ENCODE measurements at places on chromosomes 5 and 9.

- DNase-seq: no peak
Observed at GRCh38 chr9:112384690-112385089, 4.8 kb downstream of the HSDL2 start.

DNA sequence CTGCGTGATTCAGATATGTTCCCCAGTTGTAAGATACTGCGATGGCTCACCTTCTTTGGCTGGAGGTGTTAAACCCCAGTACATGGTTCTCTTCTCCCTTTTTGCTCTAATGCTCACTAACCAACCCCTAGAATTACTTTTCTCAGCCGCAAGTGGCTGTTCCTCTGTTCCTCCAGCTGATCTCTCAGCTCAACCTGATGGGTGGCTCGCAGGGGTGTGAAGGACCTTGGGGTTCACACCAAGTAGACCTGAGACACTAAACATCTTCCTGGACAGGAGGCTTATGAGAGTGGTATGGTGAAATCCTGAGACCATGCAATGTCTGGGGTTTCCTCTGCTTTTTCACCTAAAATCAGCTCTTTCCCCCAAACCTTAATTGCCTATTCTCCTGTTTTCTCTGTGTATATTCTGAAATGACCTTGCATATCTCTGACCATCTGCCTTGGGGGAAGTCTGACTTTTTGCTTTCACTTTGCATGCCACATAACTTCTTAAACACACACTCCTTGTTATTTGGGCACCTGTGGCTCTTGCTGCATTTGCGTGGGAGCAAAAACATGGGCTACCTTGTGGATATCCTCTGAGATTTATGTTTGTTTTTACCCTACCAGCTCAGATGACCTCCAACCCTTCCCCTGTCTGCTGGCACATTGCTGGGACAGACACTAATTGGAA lies 15.9 kb upstream of the IFNA14 start:
- DNase-seq: no peak

DNA sequence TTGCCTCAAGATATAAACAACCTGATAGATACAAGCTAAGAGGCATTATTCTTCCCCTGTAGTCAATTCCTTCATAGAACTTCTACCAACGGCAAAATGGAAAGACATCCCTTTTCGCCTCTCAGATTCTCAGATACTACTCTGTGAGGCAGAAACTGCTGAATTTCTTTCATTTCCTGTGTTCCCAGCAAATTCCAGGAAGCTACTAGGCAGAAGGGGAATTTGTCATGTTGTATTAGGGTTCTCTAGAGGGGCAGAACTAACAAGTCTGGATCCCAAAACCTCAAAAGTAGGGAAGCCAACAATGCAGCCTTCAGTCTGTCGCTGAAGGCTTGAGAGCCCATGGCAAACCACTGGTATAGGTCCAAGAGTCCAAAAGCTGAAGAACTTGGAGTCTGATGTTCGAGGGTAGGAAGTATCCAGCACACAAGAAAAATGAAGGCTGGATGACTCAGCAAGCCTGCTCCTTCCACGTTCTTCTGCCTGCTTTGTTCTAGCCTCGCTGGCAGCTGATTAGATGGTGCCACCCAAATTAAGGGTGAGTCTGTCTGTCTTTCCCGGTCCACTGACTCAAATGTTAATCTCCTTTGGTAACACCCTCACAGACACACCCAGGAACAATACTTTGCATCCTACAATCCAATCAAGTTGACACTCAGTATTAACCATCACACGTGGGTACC lies 15.2 kb downstream of the RNF180 start:
- no peak for DNase-seq

- DNase-seq: no peak
Observed at GRCh38 chr5:37110135-37110534, 139.0 kb downstream of the CPLANE1 start.

- DNase-seq: no peak
Observed at GRCh38 chr5:1983919-1984695, 101.4 kb upstream of the IRX4 start.

- DNase-seq: no peak
Observed at GRCh38 chr9:114285166-114285867, 37.6 kb upstream of the ORM1 start.

Measured in PC-9 (cell line).